ENCODE measurements at places on chromosomes 16 and 17. TPM values are rescaled to one million over a fixed set of nuclear protein-coding genes. Genes with fewer than 3 reads are reported as not detected.

DNA sequence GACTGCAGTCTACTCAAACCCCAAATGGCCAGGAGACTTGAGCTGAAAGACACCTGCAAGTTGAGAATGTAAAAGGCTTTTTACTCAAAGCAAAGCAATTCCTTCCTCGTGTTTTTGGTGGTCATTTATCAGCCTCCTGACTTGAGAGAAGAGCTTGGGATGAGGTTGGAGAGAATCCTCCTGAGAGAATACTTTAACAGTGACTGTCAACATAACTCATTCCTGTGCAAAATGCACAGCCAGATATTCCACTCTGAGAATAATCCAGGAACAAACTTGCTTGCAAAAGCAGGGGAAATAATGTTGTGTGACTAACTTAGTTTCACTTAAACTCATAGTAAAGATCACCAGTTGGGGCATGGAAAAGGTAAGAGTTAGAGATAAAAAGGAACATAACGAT, 53.4 kb downstream of the SNTB2 start:
- H3K4me3 ChIP-seq: no peak overlapping the region
- DNase-seq: no peak
- no peaks in the 10 kb centered on the region for H3K36me3 ChIP-seq
- no peaks in the 10 kb centered on the region for H3K4me1 ChIP-seq

- no peak for DNase-seq
- no peaks in the 10 kb centered on the region for H3K27me3 ChIP-seq
- H3K4me3 ChIP-seq: no peak overlapping the region
- H3K27ac ChIP-seq: no peak overlapping the region
- H3K4me1 ChIP-seq: no peaks in the 10 kb centered on the region
- no peaks in the 10 kb centered on the region for H3K36me3 ChIP-seq
These were observed 28.0 kb downstream of the ZNF423 start for GRCh38 chr16:49827805-49828438.

DNA sequence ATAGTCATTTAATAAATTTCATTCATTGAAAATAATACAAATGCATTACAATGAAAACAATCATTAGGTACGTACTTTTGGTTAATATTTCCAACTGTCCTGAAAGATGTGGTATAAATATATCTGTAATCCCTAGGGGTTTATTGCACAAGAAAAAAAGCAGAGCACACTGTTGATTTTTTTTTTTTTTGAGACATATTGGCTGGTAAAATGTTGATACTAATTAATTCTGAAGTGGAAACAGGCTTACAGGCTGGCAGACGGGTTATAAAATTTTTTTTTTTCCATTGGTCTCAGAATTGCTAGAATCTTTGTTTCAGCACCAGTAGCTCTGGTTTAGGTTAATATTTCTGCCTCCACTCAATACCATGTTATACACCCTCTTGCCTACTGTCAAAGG, 193.6 kb downstream of the MAP2K6 start:
- no peaks in the 10 kb centered on the region for H3K36me3 ChIP-seq
- H3K4me3 ChIP-seq: no peak overlapping the region
- DNase-seq: no peak
- no peaks in the 10 kb centered on the region for H3K27me3 ChIP-seq

DNA sequence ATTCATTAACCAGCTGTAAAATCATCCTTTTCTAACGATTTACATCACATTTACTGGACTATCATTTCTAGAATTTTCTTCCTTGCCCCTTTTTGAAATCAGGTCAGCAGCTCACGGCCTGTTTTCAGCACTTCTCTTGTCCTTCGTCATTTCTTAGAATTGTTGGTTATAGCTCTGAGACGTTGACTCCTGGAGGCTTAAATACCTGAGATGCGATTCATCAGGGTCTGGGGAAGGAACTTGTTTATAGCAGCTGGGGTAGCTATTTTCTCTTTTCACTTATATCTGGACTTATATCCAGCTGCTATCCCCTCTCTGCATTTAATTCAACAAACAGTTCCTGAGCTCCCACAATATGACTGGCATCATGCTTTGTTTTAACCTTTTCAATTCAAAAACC, 338.7 kb upstream of the TNRC6C start:
- no peak overlapping the region for H3K4me3 ChIP-seq
- H3K36me3 ChIP-seq: no peaks in the 10 kb centered on the region
- peaks cover 8% of the 10 kb centered on the region for H3K4me1 ChIP-seq
- no peak overlapping the region for H3K27ac ChIP-seq
- H3K27me3 ChIP-seq: no peaks in the 10 kb centered on the region

CLDN9 gene
- total RNA-seq: not detected
